ENCODE measurements at places on chromosomes 7 and 10.
A peak's percentile ranks its signal among the peaks of the same experiment; 100 is the strongest.

DNA sequence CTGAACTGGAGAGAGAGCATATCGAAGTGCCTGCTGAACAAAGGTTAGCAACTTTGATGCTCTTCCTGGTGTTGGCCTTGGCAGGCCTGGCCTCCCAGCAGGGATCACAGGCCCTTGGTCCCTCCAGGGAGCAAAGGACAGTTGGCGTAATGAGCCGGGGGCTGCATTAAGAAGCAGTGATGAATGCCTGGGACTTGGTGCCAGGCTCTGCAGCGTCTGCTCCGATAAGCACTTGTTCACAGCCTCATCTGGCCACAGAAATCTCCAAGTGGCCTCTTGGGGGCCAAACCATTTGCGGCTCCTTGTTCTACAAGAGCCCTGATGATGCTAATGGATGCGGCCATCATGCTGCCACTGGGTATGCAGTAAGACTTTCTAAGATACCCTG lies 31.8 kb downstream of the CRHR2 start:
- no peak for DNase-seq

- DNase-seq = no peak
Observed at GRCh38 chr10:11670381-11670780, 58.9 kb upstream of the USP6NL start.

DNA sequence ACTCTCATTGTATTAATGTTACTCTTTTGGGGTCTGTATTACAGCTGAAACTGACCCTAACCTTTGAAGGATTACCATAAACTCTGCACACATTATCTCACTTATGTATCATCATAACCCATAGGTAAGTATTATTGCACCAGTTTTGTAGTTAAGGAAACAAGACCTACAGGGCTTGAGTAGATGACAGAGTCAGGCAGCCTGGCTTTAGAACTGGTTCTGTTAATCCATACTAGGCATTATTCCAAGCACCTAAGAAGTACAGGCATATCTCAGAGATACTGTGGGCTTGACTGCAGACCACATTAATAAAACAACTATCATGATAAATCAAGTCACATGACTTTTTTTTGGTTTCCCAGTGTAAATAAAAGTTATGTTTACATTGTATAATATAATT lies 17.1 kb upstream of the AKR1B1 start:
- no peak for DNase-seq

DNA sequence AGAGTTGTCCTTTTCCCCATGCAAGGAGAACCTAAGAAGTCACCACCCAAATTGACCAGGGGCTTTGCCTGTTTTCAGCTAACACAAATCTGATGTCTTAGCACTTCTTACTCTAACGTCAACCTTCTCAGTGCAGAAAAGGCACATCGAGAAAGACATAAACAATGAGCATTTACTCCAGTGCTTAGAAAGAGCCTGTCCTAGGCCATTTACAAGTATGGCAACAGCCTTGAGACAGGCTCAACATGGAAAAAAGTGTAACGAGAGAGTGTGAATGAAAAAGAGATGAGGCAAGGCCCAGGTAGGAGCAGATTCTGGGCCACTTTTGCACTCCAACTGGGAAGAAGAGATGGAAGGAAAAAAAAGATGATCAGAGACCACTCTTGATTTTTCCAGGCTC lies 54.4 kb downstream of the CPED1 start:
- DNase-seq = no peak

DNA sequence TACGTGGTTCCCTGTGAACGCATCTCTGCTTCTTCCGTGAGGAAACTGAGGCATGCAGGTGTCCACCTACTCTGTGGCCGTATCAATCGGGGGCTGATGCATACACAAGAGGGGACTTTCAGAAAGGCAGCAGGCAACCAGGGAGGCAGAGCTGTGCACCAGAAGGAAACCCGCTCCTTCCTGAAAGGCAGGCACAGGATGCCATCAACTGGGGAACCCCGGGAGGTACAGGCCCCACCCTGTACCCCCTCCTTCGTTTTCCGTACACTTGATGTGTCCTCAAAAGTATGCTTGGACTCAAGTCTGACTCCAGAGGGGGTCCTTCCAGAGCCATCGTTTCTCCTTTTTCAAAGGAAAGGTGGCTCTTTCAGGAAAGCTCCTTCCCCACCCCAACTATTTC lies 59.5 kb downstream of the ASB13 start:
- no peak for DNase-seq

GRCh38 chr10:31147210-31147608 lies 115.5 kb upstream of the ZNF438 start:
- DNase-seq = no peak

- DNase-seq = no peak
Observed at GRCh38 chr10:76149602-76150138, 718.2 kb downstream of the LRMDA start.

DNA sequence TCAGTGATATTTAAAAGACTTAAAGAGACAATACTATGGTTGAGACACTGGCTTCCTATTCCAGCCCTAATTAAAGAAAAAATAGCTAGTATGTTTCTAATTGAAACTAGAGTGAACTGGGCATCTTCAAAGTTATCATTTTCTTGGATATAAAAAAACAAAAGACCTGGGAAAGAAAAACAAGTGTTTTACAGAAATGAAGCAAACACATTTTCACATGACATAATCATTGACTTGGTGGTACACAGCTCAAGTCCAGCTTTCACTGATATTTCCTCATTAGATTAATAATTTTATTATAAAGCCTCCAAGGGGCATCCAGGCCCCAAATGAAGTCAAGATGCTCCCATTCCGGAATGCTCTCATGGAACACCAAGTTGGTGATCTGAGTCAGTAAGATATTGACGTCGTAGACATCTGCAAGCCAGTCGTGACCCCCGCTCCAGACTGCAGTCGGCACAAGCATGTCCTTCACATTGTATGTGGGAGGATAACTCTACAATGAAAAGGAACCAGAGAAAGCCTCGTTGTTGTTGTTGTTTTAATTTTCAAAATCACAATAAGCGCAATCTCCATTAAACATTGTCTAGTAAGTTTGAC lies 7.5 kb upstream of the CH25H start:
- DNase-seq = no peak

GRCh38 chr10:11225935-11226334 lies 208.3 kb downstream of the CELF2 start:
- peak; percentile 64 for DNase-seq

GRCh38 chr7:49001610-49002033 lies 77.3 kb downstream of the CDC14C start:
- no peak for DNase-seq

DNA sequence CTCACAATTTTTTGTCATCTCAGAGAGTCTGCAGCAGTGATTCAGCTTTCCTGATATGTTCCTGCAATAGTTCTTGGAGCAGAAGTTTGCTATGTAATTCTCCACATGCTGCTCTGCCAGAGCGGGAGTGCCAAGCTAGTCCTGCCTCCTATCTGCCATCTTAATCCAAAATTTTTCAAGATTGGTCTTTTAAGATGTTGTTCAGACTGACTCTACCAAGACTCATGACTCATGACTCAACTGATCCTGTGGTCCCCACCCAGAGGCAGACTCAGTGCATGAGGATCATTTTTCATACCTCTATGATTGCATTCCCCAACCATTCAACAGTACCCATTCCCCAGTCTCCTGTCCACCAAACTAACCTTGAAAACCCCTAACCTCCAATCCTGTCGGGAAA lies 470.8 kb downstream of the INHBA start:
- DNase-seq = no peak

DNA sequence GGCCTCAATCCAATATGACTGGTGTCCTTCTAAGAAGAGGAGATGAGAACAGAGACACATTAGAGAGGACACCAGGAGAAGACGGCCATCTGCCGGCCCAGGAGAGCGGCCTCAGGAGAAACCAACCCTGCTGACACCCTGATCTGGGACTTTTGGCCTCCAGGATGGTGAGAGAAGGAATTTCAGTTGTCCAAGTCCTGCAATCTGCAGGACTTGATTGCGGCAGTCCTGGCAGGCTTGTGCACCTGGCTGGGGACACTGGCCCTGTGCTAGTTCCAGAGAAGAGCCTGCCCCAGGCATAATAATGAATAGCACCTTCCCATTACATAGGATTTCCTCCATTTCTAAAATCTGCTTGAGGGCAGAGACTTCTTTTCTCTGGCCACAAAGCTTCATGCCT lies 409.9 kb upstream of the SHH start:
- DNase-seq = no peak

GRCh38 chr7:129047761-129048160 lies 7.2 kb downstream of the TNPO3 start:
- DNase-seq = no peak

DNA sequence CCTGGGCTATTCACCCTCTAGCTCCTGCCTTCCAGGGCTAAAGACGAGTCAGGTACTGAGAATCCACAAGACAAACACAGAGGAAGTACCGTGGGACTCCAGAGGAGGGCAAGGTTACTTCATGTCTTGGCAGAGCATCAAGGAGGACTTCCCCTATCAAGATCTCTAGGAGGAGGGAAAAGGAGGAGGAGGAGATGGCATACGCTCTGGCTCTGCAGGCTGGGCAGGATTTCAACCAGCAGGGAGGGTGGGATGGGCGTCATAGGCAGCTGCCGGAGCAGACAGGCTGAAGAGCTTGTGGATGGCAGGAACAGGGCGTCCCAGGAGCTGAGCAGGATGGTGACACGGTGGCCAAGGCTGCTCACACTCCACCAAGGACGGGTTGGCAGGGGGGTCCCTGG lies 21.3 kb downstream of the MDH2 start:
- peak; percentile 62 for DNase-seq

DNA sequence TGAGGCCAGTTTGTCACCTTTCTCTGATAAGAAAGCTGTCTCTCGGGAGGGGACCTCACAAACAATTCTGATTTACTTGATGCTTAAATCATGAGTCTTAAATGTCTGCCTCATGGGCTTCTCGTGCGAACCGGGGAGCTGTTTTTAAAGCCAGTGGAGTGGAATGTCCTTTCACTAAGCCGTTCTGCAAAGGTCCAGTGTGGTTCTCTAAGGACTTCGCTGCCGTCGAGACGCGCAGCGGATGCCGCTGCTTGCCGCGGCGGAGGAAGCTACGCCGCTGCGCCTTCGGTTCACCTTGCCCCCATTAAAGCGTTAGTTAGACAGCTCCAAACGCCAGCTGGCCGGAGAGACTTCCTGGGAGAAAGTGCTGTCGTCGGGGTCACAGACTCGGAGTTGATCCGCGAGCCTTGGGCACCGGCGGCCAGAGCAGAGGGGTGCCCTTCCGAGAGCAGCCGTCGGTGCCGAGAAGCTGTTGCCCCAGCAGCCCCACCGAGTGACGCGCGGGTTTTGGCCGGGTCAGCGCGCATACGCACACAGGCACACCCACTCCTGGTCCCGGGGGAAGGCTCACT lies 1.3 kb upstream of the HMX3 start:
- DNase-seq = peak; percentile 47

- DNase-seq = no peak
Observed at GRCh38 chr10:310976-311639, 175.9 kb downstream of the ZMYND11 start.

DNA sequence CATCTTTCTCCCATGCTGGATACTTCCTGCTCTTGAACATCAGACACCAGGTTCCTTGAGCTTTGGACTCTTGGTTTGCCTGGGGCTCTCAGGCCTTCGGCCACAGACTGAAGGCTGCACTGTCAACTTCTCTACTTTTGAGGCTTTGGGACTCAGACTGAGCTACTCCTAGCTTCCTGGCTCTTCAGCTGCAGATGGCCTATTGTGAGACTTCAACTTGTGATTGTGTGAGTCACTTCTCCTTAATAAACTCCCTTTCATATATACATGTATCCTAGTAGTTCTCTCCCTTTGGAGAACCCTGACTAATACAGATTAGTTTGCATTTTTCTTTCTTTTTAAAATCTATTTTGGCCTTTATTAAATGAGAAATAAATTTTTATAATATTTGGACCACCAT lies 276.2 kb upstream of the SEMA3C start:
- no peak for DNase-seq

GRCh38 chr10:75623310-75624093 lies 192.1 kb downstream of the LRMDA start:
- no peak for DNase-seq

DNA sequence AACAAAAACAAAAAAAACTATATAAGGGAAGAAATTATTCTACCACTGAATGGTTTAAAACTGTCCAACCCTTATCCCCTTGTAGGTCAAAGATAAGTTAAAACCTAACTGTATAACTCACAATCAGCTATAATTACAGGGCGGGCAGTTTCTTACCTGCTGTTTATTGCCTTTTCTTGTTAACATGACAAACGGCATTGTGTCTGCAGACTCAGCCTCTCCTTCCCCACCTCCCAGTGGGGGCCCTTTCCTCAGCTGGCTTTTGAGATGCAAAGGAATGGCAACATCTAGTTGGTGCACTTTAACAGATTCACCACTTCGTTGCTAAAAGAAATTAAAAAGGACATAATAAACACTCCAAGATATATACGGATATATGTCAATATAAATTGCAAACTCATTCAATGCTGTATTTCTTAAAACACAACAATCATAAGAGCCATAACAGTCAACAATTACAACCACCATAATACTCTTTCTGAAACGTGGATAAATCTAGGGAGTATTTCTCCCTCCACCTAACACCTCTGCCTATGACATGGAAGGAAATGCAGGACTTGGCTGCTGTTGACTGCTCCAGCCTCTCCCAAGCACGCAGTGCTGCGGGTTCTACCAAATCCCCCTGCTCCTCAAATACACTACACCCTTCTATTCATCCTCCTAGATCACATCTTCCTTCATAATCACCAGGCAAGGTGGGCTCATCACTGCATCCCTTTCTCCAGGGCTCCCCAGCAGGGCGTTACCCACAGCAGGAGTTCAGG lies 106.0 kb downstream of the UPF2 start:
- DNase-seq = peak; percentile 53

GRCh38 chr7:39504963-39505362 lies 61.2 kb upstream of the YAE1 start:
- no peak for DNase-seq

DNA sequence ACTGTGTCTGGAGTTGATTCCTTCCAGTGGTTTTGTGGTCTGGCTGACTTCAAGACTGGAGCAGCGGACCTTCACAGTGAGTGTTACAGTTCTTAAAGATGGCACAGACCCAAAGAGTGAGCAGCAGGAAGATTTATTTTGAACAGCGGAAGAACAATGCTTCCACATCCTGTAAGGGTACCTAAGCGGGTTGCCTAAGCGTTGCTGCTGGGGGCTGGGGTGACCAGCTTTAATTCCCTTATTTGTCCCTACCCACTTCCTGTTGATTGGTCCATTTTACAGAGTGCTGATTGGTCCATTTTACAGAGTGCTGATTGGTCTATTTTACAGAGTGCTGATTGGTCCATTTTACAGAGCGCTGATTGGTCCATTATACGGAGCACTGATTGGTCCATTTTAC lies 13.2 kb downstream of the AKR1B15 start:
- DNase-seq = no peak

DNA sequence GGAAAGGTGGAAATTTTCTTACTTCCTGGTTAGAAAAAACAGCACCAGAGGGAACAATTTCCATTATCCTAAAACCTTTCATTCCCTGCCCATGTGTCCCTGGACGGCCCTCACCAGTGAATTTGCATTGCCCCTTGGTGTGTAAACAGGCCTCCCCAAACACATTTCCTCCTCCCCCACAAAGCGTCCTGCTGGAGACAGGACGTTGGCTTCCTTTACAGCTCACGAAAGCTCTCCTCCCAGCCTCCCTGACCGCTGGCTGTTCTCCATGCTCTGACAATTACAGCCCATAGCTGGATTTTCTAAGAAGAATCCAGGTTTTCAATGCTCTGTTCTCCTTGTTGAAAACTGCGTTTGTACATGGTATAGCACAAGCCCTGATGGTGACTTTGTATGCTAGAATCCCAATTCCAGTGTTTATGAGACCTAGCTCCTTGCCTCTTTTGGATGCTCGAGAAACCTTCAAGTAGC lies 724.2 kb upstream of the CELF2 start:
- no peak for DNase-seq

Measured in mucosa of descending colon (tissue), 3 donors.